ENCODE measurements at places on chromosomes 2 and 18.

GRCh38 chr2:202429164-202429980 is 53.2 kb downstream of the BMPR2 start:
- DNase-seq, result no peak

DNA sequence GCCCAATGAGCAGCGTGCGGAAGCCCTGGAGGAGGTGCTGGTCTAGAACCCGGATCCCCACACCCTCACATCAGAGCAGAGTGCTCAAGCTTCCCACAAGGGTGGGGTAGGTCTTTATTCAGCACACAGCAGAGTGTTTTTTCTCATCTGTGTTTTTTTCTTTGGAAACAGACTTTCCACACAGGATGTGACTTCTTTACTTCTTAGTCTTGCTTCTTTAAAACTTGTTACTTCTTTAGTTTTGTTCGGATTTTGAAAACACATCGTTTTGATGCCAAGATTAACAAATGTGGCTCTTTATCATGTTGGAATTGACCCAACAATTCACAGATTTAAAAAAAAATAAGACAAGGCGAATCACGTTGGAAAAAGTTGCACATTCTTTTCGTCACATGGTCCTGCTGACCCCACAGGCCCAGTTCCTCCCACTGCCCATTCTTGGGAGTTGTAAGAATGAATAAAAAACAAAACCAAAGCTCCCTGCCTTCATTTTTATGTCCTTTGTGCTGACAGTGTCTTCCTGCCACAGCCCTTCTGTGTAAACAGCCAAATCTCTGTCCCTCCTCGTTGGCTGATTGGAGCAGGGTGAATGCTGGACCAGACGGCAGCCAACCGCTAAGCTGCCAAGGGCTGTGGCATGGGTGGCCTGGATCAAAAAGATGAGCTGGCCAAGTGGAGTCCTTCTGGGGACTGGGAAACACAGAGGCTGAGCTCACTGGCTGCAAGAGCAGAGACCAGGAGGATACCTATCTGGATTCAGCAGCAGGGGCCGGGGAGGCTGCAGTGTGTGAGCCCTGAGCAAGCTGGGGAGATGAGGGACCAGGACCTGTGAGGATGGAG is 81.6 kb downstream of the TWIST2 start:
- no peak for DNase-seq

DNA sequence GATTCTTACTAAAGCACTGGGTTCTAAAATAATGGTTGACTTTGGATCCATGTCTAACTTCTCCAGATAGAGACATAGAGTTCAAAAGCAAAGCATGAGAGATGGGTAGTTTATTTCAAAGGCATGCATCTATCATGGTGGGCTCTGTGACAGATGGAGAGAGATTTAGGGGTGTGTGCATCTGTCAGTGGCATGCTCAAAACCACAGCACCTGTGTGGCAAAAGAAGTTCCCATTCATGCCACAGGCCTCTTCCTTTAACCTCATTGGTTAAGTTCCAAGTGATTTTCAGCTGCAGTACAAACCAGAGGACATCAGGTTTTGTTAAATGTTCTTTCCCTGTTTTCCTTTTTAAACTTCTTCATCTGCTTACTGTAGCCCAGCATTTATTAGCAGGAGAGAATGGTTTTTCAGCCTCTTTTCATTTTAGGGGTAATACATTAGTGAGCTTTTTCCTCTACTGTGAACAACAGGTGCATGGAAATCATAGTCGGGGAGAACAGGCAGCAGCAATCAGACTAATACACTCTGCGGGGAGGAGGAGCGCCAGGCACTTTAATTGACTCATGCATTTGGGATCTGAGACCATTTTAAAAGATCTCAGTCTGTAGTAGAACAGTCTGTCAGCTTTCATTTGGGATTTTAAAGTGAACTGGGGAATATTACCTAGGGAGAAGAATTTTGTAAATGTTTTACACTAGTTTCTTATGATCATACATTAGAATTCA is 52.4 kb upstream of the UPP2 start:
- no peak for DNase-seq

DNA sequence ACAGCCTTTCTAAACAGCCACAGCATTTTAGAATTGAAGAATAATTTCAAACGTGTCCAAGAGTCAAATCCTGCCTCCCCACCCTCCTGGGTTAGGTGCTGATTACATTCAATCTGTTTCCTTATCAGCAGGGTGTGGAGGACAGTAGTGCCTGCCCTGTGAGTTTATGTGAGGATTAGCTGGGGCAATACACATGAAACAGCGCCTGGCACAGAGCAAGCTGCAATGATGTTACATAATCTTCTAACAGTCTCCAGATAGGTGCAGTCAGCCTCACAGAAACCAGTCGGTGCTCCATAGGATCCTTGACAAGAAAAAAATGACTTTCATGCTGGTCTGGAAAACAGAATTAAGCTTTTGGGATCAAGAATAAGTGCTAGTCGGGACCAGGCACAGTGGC is 91.7 kb upstream of the ITGA6 start:
- no peak for DNase-seq

- no peak for DNase-seq
Observed at GRCh38 chr2:163617517-163617916, 118.3 kb downstream of the FIGN start.

- no peak for DNase-seq
Observed at GRCh38 chr2:135991861-135992260, 6.4 kb upstream of the DARS1 start.

- DNase-seq, result no peak
Observed at GRCh38 chr18:76847916-76848315, 25.6 kb downstream of the ZNF236 start.
